ENCODE measurements at places on chromosomes 4 and X.

- peak; percentile 98 for DNase-seq
These were observed 97.0 kb upstream of the LNX1 start for GRCh38 chr4:53688186-53688790.

DNA sequence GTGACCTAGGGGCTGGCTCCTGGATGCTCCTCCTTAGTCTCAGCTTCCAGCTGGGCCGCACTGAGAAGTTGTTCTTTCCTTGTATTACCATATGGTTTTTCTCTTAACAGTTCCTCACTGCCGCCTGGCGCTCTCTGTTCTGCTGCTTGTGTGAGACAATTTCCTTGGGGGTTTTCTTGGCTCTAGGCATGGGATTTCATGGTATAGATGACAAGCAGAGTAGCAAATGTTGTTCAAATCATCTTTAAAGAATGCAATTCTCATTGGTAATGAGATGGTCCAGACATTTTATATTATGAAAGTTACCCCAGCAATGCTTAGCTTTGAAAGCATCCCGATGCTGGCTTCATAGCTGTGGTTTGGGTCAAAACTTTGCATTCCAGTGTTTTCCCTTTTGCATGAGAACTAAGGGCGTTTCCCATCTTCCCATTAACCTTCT, 37.6 kb downstream of the SEPTIN11 start:
- DNase-seq, result peak; percentile 98

GRCh38 chrX:23656091-23656490, 11.2 kb upstream of the PRDX4 start:
- no peak for DNase-seq

DNA sequence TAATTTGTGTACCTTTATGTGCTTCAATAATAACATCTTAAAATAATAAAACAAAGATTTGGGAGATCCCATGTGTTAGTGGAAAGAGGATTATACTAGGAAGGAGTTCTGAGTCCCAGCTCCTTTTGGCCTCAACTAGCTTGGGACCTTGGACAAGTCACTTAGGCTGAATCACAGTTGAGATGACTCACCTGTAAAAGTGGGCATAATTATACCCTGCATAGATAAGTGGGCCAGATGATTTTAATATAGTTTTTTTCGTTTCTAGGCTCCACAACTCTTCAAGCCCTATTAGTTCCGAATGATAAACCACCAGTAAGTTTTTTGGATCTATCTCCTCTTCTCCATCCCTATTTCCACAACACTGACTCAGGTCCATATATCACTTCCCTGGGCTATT, 131.8 kb downstream of the ENOX2 start:
- no peak for DNase-seq

- DNase-seq, result peak; percentile 11
These were observed at the start of gene LPAR4 for GRCh38 chrX:78747489-78747888. Gene LPAR4 (plus strand): TSS chrX:78747720. CDS start chrX:78754870, 7,150 bp downstream.

DNA sequence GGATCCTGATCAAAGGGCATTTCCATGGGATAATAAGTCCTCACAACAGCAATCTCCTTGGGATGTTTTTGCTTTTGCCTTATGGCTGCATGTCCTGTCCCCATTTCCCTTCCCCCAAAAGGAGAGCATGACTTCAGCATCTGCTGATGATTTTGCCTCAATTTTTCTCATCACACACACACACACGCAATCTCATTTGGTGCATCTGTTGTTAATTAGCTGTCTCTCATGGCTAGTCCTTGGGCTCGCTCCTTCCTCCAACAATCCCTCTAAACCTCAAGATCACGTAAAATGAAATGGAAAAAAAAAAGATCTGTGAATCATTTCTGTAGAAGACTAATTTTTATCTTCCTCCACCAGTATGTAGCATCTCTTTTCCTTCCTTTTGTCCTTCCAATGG, 153.6 kb downstream of the RBMX2 start:
- DNase-seq, result peak; percentile 71

Data from fibroblast of gingiva (primary cell).